Smooth muscle cell of the brain vasculature (primary cell): ENCODE measurements at places on chromosomes 2 and 18.

DNA sequence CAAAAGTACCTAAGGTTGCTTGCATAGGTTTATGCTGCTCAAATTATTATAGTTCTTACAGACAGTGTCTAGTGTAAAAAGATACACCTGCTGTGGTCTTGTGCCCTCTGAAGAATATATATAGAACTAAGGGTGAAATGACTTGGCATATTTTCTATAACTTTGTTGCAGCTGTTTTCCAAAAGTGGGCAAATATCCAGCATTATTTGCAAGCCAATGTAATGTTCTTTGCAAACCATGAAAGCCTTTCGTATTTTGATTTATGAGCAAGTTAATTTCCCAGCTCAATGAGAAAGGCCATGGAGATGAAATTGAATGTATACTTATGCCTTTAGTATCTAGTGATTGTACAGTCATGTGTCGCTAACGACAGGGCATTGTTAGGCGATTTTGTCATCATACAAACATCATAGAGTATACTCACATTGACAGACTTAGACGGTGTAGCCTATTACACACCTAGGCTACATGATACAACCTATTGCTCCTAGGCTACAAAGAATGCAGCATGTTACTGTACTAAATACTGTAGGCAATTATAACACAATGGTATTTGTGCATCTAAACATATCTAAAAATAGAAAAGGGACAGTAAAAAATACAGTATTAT is 116.3 kb downstream of the PLCL1 start:
- DNase-seq, result no peak

- no peak for DNase-seq
Observed at GRCh38 chr18:58612315-58613055, 16.4 kb downstream of the ALPK2 start.

- no peak for DNase-seq
Observed at GRCh38 chr2:235563056-235563910, 69.4 kb downstream of the AGAP1 start.

GRCh38 chr2:145748927-145749326 is 1229.0 kb upstream of the ZEB2 start:
- DNase-seq, result no peak

DNA sequence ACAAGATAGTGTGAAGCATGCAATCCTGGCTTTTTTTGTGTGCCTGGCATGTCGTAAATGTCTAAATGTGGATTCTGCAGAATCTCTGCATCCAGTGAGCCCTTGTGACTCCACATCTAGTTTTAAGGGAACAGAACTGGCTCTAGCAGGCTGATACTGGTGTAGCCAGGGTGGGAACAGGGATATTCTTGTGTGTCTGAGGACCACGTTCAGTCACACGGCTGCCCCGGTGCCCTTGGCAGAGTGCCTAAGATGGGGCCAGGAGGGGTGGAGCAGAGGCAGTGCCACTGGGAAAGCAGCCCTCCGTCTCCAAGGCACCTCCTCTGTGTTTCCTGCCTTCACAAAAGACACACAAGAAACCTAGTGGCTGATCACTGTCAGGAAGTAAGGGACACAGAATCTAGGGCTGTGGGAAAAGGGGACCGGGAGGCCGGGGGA is 91.5 kb upstream of the PARD3B start:
- no peak for DNase-seq

- no peak for DNase-seq
Observed at GRCh38 chr18:56702946-56703345, 51.8 kb downstream of the WDR7 start.

DNA sequence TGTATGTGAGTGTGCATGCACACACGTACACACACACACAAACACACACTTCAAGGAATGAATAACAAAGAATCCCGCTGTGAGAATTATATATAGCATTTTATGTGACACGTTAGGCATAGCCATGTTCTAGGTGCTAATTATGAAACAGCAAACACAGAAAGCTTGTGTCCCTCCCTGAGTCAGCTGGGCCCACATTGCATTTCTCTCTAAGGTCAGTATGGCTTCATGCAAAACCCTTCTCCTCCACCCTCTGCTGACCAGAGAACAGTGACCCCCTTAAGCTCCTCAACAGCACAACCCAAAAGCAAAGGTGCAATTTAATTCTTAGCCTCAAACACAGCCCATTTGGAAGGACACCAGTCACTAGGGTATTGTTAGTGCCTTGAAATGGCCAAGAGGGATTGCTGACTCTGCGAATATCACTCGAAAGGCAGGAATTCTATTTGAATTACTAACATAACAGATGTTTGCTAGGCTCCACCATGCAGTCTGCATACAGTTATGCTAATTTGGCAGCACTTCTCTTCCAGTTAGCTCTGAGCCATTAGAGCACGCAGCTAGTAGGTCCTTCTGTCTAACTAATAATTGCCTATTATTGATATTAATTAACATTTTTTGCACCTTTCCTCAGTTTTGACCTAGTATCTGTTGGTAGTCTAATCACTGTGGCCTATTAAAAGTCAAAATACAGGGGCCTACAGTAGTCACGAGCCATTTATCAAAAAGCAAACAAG is 149.0 kb downstream of the LNPK start:
- DNase-seq, result no peak

GRCh38 chr18:69250305-69251151 is 150.2 kb upstream of the DOK6 start:
- no peak for DNase-seq
